Stimulated activated CD4-positive, alpha-beta T cell treated with anti-CD3 and anti-CD28 coated beads, Interleukin-12 subunit alpha, Interleukin-12 subunit beta, amount 100 ng/mL, for 48 hours (primary cell): ENCODE measurements at places on chromosomes 13 and 19.

GRCh38 chr19:10805758-10806247 lies 30.2 kb downstream of the TMED1 start:
- DNase-seq: no peak

DNA sequence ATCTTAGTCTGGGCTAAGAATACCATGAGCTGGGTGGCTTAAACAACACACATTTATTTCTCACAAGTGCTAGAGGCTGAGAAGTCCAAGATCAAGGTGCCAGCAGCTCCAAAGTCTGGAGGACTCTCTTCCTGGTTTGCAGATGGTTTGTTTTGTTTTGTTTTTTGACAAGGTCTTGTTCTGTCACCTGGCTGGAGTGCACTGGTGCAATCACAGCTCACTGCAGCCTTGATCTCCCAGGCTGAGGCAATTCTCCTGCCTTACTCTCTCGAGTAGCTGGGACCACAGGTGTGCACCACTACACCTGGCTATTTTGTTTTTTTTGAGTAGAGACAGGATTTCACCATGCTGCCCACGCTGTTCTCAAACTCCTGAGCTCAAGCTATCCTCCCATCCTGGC lies 15.5 kb downstream of the APLP1 start:
- no peak for DNase-seq

DNA sequence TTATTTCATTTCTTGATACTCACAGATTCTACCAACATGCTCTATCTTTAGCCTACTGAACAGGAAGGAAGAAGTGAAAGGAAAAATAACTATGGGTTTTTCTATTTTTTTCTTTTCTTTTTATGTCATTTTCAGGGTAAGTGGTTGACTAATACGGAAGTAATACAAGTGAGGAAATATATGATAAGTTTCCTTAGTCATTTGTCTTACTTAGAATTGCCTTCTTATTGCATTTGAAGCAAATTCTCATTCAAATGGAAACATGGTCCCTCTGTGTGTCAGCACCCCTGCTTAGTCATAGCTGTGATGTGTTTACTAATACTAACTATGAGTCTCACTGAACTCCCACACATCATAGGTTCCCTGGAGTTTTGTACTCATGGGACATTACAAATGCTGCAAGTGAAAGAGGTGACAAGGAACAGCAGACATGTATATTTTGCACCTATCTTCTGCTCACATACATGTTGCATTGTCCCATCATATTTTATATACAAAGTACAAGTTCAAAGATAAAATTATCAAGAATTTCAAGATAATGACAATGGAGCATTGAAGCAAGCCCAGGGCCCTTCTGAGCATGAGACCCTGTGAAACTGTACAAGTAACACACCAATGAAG lies 60.1 kb downstream of the DCT start:
- DNase-seq: no peak

- no peak for DNase-seq
These were observed 20.4 kb downstream of the ZNF574 start for GRCh38 chr19:42096255-42096837.

- no peak for DNase-seq
These were observed 34.9 kb upstream of the MCF2L start for GRCh38 chr13:112934078-112934477.

DNA sequence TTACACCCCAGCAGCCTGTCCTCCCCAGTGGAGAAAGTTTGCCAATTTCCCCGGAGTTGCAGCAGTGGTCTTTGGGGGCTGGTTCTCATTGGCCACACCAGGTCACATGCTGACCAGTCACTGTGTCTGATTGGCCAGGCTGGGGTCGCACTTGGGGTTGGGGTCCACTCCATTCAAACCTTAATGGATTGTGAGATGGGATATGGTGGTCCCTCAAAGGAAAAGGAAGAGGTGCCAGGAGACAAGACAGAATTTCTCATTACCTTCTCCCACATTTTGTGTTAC lies 3.4 kb downstream of the PPM1N start:
- DNase-seq: no peak

GRCh38 chr19:3968556-3969434 lies 2.1 kb downstream of the DAPK3 start:
- DNase-seq: no peak

DNA sequence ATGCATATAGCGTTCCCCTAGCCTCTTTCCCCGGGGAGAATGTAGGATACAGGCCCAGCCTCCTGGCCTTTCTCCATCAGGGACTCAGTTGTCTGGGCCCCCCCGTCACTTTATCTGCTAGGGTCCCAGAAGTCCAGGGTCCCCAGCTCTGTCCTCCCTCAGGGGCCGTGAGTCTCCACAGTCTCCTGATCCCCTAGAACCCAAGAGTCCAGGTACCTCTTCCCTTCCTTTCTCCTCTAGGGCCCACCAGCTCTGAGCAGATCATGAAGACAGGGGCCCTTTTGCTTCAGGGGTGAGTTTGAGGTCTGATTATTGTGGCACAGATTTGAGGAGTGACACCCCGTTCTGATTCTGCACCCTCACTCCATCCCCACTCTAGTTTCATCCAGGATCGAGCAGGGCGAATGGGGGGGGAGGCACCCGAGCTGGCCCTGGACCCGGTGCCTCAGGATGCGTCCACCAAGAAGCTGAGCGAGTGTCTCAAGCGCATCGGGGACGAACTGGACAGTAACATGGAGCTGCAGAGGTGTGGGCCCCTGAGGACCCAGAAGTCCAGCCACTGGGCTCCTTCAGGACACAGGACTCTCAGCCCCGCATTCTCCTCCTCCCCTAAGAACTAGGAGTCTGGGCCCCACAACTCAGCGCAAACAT lies 758 bp downstream of the BAX start:
- DNase-seq: no peak

DNA sequence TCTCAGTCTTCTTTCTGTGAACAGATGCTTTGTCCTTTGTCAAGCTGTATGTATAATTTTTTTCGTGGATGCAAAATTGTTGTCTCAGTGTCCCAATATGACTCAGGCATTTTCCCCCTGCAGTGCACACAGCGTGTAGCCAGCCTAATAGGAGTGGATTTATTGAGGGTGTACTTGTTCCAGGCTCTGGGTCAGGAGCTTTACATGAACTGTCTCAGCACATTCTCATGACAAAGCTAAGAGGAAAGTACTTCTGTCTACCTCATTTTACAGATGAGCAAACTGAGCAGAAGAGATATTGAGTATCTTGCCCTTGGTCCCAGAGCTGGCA lies 50.8 kb downstream of the STK24 start:
- DNase-seq: no peak

- DNase-seq: no peak
These were observed 35.0 kb downstream of the ATP11A start for GRCh38 chr13:112724788-112725345.

DNA sequence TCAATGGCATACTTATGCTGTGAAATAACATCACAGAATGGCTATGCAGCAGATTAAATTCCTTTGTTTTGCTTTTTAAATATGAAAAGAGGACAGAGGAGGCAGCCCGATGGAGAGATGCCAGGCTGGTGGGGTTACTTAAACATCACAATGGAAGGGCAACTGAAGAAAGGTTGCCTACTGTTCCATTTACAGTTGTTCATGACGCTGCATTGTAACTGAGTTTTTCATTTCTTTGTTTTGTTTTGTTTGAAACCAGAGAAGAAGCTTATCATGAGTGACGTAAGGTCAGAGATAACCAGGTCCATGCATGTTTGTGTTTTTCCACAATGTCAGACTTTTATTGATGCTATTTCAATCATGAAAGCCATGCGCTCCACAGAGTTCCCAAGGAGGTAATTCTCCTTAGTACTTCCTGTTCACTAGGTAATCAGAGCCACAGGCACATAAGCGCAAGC lies 273.8 kb downstream of the LHFPL6 start:
- DNase-seq: no peak

GRCh38 chr19:16359074-16359473 lies 34.4 kb downstream of the KLF2 start:
- DNase-seq: no peak

DNA sequence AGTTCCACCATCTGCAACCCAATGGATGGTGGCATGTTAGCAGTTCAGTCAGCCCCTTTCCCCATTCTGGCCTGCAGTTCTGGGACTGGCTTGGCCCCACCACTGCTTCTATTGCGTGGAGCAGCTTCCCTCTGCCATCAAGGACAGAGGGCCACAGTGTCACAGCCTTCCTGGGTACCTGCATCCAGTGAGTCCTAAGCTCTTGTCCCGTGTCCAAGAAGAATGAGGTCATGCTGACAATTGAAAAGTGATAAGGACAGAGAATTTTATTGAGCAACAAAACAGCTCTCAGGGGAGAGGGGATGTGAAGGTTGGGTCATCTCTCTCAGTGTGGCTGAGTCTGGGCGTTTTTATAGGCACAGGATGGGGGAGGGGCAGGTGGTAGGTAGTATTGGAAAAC lies 33.5 kb upstream of the SIN3B start:
- DNase-seq: no peak

DNA sequence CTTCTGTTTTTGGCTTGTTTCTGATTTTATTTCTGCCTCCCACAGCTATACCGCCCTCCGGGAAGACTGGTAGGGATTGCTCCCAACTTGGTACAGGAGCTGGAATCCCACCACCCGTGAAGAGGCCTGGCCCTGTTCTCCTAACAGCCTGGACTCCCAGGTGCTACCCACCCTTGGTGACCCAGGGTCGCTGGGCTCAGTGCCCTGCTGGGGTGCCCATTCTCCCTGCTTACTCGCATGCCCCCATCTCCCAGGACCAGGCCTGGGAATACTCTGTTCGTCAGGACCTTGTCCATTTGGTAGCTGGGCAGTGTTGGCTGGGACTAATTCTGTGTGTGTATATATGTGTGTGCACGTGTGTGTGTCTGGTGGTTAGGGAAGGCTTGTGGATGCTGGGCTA lies 41.0 kb upstream of the TMTC4 start:
- DNase-seq: no peak
